ENCODE measurements at places on chromosomes 13 and 19. TPM values are rescaled to one million over a fixed set of nuclear protein-coding genes. Genes with fewer than 3 reads are reported as not detected.

DNA sequence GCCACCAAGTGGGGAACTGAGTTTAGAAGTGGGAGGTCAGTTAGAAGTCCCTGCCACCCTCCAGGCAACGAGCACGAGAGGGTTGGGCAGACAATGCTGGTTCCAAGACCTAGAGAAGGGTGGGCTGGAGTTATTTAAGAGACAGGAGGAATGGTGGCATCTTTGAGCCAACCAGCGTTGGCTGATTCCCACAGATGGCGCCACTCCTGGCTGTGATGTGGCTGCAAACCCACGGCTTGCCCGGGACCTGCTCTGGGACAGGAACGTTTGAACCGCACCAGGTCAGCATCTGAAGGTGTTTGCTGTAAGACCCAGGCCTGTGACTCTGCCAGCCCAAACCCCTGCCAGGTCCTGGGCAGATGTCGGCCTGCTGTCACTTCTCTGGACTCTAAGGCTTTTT lies 42.8 kb downstream of the BICRA start:
- no peak for DNase-seq

DNA sequence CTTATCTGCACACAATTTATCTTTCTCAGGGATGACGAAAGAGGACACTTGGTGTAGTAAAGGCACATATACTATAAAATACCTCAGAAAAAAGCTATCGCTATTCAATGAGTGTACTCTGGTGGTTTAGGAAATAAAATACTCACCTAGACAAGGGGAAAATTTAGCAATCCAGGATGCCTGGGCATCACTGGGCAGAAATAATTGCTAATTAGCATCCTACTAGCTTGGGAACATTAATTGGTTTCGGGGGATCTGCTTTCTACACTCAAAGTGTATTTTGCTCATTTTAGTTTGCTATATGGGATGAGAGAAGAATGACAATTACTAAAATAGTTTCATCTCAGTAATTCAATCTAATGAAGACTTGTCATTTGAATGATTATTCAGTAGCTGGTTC lies 60.3 kb downstream of the OLFM4 start:
- DNase-seq, result no peak

DNA sequence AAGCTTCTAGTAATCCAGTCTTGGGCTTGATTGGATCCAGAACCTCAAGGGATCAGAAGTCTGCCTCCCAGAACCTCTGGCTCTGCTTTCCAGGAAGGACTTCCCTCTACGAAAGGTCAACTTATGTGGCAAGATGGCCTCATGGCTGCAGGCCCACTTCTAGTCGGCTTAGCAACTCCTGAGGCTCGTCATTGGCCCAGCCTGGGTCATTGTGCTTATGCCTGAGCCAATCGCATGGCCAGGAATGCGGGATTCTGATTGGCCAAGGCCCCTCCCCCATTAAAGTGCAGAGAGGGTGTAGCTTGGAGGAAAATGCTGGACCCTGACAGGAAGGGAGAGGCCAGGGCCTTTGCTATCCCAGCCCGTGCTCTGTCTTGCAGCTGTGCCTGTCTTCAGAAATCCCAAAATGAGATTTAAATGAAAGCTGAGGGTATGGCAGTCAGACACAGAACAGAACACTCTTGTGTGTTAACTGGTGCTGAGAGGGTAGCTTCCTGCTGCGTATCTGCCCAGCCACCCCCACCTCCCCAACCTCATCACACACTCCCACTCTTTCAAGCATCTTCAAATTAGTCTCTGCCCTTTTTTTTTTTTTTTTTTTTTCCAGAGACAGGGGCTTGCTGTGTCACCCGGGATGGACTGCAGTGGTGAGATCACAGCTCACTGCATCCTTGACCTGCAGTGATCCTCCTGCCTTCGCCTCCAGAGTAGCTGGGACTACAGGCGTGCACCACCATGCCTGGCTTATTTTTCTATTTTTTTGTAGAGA lies 5.5 kb upstream of the CCNE1 start:
- DNase-seq, result no peak

The C13orf42 gene
- total RNA-seq, result not detected

GRCh38 chr19:53463263-53463662 lies 4.3 kb upstream of the ZNF813 start:
- DNase-seq, result no peak

The NOVA2 gene
- total RNA-seq, result not detected

DNA sequence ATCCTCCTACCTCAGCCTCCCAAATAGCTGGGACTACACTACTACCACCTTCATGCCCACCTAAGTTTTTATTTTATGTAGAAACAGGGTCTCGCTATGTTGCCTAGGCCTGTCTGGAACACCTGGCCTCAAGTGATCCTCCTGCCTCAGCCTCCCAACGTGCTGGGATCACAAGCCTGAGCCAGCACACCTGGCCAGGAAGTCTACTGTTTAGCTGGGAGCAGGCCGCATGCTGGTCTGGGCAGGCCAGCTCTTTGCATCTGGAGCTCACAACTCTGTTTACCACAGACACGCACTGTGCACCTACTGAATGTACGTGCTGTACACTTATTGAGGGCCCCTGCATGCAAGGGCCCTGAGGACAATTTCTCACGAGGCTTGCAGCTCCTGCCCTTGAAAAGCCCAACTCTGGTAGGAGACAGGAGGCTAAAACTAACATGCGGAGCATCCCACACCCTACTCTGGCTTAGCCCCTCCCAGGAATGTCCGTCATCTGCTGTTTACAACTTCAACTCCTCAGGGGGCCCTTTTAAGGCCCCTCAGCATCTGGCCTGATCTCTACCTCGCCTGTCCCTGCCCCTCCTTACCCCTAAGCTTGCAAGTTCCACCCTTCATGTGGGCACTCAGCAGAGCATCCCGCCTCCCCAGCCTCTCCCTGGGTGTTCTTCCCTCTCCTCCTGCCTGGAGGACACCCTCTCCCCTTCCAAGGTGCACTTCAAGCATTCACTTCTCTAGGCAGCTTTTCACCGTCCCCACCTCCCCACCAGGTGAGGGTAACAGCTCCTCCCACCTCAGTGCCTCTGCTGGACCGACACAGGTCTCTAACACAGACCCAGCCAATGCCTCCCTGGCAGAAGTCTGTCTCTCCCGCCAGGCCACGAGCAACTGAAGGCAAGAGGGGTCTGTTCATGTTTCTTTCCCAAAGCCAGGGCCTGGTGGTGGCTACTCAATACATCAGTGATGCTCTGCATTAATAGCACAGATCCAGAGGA lies 114.2 kb upstream of the UQCRFS1 start:
- no peak for DNase-seq

The ZNF577 gene
- 7.2 TPM for total RNA-seq

DNA sequence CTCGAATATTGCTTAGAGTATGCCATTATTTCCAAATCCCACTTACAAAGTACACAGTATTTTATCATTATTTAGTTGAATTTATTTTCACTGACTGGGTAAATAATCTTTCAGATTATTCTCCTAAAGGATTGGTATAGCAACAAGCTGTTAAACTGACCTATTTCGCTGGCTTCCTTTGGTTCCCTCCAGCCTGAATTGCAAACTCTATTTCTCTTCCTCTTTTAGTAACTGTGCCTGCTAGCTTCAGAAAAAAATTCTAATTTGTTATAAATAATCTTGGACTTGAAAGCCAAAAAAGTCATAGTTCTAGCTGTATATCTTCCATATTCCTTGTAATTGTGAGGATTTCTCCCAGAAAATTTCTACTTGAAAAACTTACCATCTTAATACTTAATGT lies 15.0 kb upstream of the CCNA1 start:
- DNase-seq, result no peak

Measured in mammary epithelial cell (primary cell).